ENCODE measurements at places on chromosomes 4 and X.
A peak's percentile ranks its signal among the peaks of the same experiment; 100 is the strongest.

GRCh38 chr4:28443371-28443770 is 1582.7 kb downstream of the STIM2 start:
- no peak for DNase-seq

- no peak for DNase-seq
These were observed 3.4 kb downstream of the PJA1 start for GRCh38 chrX:69161786-69162349.

- DNase-seq = no peak
These were observed 59.7 kb upstream of the WDR44 start for GRCh38 chrX:118286066-118286762.

- DNase-seq = no peak
These were observed 84.5 kb downstream of the AREG start for GRCh38 chr4:74529284-74530041.

DNA sequence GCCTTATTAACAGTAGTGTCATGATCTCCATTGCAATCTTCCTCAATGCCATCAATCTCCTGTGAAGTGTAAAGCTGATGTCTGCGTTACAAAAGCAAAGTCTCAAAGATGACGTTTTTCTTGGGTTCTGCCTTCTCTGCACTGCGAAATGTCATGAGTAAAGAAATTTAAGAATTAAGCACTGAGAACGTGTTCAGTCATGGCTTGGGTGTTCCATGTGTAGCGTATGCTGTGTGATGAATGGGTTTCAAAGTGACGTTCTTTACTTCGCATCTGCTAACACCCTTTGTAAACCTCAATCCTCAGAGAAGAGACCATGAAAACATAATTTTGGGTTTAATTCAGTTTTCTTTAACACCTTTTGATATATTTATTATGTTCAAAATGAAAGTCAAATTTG is 999 bp downstream of the NAP1L5 start:
- DNase-seq = no peak

DNA sequence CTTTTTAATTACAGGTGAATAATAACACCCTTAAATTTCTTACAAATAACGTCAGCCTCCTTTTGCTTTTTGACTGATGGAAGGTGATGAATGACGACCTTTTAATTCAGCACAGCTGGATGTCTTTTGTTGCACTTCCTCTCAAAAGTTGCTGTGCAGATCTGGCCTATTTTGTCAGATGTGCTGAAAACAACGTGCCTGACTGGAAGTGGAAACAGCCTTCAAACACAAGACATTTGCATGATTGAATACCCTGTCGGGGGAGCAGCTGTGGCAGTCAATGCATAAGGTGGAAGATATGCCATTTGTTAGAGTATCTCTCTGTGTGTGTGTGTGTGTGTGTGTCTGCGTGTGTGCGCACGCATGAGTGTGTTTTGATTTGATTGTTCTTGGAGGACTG is 579.7 kb downstream of the SPRY1 start:
- DNase-seq = no peak

- no peak for DNase-seq
These were observed 44.1 kb downstream of the DTHD1 start for GRCh38 chr4:36325499-36325898.

GRCh38 chrX:30653415-30654131 is at the start of gene GK:
Gene GK, plus strand, starts transcription at chrX:30653423. Its CDS starts 115 bp downstream, at chrX:30653538.
- peak; percentile 56 for DNase-seq

- DNase-seq = no peak
These were observed 210.4 kb downstream of the SPRY1 start for GRCh38 chr4:123606946-123607542.

DNA sequence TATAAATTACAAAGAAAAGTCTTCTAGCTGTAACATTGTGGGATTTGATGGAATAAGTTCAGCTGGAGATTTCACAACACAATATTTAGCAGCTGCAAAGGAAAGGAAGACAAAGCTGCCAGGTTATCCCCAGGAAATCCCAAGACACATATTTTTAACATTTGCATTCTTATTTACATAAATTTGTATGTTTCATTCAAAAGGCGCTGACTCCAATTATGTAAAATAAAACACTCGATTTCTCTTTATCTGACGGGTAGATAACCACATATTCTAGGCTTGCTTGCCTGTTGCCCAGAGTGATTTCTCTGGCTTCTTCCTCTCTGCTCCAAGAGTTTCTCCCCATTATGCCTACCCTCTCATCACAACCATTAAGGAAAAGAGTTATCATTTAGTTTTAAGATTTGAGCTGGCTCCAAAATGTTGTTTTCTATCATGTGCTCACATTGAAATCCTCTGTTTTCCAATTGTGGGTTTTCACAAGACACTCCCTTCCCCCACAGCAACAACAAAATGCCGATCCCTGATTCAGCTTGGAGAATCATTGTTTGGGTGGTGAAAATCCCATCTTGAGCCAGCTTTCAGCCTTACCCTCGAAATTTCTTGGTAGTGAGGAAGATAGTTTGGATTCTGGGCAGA is 128.2 kb upstream of the RASGEF1B start:
- DNase-seq = no peak

DNA sequence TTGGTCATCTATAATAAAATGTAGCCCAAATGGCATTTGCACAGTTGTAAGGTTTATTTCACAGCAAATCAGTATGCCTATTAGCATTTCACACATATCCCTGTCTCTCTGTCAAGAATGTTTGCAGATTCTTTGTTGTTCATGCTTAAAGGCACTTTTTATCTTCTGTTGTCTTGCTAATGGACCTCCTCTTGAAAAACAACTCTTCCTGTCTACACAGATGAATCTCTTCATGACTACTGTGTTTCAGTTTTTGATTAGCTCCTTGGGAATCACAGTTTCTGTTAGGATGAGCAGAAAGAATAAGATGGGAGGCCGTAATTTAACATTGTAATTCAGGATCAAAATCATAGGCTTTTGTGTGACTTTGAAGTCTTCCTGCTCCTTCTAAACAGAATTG is 35.5 kb upstream of the SLC4A4 start:
- DNase-seq = no peak

DNA sequence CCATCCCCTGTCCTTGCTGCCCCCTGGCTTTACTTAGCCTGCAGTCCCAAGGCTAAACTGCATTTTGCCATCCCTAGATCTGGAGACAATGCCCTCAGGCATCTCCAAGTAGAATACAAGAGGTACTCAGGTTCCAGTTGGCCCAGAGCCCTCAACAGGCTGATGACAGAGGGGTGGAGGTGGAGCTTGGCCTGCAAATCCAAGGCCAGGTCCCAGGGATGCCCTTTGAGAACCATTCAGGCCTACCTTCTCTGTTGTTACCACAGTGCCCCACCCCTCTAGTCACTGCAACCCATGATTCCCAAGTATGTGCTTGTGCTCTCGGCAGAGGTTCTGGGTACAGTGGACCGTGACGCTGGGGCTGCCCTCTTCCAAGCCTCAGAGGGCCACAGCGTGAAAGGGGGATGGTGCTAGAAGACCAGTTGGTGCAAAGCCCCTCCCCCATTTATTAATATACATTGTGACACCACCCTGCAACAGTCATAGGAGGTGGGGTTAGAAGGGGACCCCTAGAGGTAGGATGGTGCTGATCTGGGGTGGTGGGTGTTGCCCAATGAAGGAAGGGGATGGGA is 6.4 kb upstream of the UBA1 start:
- no peak for DNase-seq

- peak; percentile 9 for DNase-seq
These were observed 297.5 kb upstream of the KLF3 start for GRCh38 chr4:38366456-38366855.

GRCh38 chr4:82181789-82182188 is 192.0 kb downstream of the HNRNPD start:
- DNase-seq = no peak

DNA sequence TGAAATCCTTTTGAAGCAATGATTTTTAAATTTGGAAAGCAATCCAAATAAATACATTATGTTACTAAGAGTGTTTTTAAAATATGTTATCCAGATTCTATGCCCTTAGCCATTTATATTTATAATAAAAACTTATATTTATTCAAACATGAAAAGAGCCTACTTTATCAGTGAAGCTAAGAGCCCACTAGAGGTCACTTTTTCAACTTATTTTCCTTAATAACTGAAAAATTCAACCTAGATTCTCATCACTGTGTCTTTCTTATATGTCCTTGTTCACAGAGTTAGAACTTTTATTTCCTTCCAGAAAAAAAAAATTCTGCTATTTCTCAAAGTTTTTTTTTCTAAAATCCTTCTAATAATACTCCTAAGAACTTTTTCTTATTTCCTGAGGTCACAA is 23.9 kb downstream of the PRDM8 start:
- peak; percentile 14 for DNase-seq

- DNase-seq = no peak
These were observed 397.9 kb downstream of the PPP3CA start for GRCh38 chr4:100949350-100949935.
